ENCODE measurements at places on chromosomes 7 and 10.
A peak's percentile ranks its signal among the peaks of the same experiment; 100 is the strongest.

- DNase-seq, result no peak
Measured at GRCh38 chr7:157151626-157152339, 13.1 kb downstream of the UBE3C start.

DNA sequence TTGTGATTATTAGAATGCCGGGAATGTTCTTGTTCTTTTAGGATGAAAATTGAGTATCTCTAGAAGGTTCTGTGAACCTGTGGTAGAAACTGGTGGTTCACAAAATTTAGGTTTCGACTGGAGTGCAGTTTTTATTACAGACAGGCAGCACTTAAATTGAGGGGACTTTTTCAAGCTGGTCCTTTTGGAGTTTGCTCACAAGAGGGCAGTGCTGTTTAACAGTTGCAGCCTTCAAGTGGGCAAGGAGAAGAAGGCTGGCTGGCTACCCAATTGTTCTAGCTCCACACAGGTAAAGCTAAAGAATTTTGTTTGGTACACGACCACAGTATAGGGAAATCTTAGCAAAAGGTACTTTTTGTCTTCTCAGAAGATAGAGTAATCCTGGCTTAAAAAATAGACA is 233.6 kb downstream of the SNX13 start:
- DNase-seq, result peak; percentile 86

- DNase-seq, result no peak
Measured at GRCh38 chr7:117565226-117565625, 85.4 kb downstream of the CFTR start.

- no peak for DNase-seq
Measured at GRCh38 chr10:20627946-20628507, 269.1 kb downstream of the NEBL start.

Measured in adipocyte (in vitro differentiated cells).